ENCODE measurements at places on chromosomes 11 and 22.

DNA sequence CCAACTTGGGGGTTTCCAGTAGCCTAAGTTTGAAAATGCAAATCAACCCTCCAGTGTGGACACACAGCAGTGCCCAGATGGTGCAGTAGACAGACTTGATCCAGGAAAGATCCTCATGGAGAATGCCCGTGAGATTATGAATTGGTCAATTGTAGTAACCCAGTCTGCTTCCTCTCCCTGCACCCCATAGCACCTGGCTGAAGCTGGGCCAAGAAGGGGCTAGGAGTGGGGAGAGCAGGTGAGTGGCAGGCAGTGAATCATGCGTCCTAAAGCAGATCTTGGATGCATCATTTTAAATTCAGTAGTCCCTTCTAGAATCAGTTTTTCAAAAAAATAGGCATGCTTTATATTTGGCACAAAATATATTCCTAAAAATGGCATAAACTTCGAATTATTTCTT, 52.2 kb downstream of the CYB5R2 start:
- DNase-seq: no peak

DNA sequence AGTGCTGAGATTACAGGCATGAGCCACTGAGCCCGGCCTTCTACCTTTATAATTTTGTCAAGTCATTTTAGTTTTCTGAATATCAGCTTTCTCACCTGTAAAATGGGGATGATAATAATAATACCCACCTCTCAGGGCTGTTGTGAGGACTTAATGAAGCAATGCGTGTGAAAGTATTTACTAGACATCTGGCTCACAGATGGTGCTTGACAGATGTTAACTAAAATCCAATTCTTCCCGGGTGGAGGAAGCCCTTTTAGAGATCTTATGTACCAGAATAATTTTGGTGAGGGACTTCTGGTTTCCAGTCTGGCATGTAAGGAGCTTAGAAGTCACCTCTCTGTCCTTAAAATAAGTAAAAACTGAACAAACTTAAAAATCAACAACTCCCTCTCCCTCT, 43.7 kb upstream of the NUP160 start:
- no peak for DNase-seq

GRCh38 chr11:126355926-126356897, 726 bp downstream of the ST3GAL4 start:
- no peak for DNase-seq

DNA sequence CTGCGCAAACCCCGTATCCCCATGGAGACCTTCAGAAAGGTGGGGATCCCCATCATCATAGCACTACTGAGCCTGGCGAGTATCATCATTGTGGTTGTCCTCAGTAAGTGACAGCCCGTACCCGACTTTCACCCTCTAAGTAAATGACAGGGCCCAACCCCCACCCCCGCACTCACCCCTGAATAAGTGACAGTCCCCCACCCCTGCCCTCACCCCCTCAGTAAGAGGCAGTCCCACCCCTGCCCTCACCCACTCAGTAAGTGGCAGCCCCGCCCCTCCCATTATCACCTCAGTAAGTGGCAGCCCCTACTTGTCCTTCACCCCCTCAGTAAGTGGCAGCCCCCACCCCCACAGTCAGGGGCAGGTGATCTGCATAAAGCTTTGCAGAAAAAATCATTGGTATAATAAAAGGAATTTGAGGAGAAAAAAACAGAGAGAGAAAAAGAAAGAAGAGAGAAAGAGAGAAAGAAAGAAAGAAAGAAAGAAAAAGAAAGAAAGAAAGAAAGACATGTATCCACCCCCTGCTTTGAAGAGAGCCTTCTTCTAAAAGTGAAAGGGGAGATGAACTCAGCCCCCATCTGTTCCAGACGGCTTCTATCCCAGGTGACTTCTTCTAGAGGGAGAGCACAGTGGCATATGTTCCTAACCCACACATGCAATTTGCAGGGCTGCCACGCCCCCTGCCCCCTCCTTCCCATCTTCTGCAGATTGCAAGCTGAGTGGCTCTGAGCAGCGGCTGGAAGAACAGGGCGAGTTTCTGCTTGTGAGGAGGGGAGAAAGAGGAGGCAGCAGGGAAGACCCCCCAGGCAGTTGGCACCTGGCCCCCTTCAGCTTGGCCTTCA, 12.5 kb upstream of the SMIM35 start:
- no peak for DNase-seq

GRCh38 chr11:43810929-43811596, 69.6 kb upstream of the ALKBH3 start:
- DNase-seq: no peak

DNA sequence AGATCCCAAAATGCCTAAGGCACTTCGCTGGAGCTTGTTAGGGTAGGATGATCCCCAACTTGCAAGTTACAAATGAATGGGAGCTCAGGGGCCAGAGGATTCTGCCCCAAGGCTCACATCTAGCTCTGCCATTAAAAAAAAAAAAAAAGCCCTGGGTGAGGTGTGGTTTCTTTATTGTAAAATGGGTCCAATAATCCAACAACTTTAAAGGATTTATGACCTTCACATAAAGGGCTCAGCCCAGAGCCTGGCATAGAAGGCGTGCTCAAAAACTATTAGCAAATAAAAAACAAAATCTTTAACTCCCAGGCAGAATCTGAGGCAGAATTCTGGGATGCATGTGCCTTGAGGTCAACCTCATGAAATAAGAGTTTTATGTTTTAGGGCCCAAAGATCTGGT, 42.5 kb downstream of the WT1 start:
- DNase-seq: no peak

DNA sequence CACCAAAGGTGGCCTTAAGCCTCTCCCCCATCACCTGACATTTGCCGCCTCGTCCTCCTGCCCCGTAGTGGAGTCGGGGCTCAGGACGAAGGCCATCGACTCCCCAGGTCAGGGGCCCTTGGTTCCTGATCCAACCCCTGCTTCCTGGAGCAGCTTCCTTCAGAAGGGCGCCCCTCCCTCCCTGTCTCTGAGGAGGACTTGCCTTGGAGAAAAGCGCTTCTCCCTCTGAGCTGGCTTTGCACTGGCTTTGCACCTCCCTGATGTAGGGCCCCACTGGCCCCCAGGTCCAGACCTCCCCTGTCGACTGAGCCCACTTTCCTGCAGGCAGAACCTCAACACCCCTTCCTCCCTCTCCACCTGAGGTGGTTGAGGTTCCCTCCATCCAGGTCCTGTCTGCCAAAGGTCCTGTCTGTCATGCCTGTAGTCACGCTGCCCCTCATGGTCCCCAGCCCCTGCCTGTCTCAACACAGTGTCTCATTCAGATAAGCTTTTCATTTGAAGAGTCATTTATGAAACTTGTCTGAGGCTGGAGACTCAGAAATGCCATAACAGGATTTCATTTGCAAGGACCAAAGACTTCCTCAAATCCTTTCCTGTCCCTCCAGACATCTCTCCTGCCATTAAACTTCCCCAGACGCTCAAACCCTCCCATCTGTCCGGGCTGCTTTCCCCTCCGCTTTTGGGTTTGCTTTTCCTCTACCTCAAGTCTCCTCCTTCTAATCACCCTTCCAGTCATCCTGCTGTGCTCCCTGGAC, 78.4 kb downstream of the MYO7A start:
- DNase-seq: no peak

DNA sequence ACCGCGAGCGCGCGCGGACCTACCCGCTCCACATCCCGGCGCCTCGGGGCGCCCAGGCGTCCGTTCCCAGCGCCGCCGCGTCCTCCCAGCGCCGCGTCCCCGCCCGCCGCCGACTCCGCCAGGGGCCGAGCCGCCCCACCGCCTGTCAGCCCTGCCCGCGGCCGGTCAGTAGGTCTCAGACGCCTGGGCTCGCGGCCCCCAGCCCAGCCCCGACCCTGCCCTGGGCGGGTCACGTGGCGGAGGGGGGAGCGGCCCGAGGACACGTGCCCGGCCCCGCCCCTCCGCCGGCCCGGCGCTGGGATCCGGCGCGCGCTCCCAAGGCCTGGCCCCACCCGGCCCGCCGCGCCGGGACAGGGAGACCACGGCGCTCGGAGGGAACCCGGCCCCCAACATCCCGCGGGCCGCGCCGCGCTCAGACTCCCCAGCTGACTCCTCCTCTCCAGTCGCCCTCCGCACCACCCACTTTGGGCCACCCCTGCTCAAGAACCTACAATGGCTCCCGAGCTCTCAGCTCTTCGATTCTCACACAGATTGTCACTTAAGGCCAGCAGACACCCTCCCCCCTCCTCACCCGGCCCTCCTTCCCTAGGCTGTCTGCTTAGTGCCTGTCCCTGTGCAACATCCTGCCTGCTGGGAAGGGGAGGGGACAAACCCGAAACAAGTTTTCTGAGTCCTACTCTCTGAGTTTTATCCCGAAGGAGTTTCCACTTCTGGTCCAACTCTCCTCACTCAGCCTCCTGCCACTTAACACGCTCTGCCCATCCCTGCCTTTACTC, at the start of gene RAB3IL1:
TSS of gene RAB3IL1 (minus strand) at position 233 of the 776 bp plus-strand sequence. CDS start at position 34, 199 bp downstream.
- no peak for DNase-seq

GRCh38 chr22:50007057-50007511, 5.5 kb downstream of the IL17REL start:
- DNase-seq: no peak

DNA sequence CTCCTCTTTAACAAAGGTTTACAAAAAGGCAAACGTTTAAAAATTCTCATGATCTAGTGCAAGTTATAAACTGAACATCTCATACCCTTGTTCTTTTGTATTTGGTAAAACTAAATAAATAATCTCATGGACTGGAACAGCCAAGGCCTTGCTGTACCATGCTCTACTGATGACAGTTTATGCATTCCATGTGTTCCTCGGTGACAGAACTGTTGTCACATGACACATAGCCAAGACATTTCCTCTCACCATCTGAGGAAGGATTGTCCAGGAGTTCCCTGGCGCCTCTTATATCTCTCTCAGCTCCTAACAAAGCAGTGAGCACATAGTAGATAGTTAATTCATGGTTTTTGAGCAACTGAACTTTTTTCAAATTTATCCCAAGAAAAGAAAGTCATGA, 12.6 kb downstream of the CCDC83 start:
- DNase-seq: no peak

GRCh38 chr22:49673048-49673447, 154.6 kb downstream of the BRD1 start:
- no peak for DNase-seq

GRCh38 chr11:113730887-113731726, 25.0 kb upstream of the TMPRSS5 start:
- DNase-seq: peak; percentile 32

- no peak for DNase-seq
These were observed 157.8 kb upstream of the TRPC6 start for GRCh38 chr11:101741479-101742175.

GRCh38 chr11:20353829-20354434, 9.6 kb upstream of the HTATIP2 start:
- DNase-seq: no peak
